HuH-7 (cell line): ENCODE measurements at places on chromosomes 5 and 9.

DNA sequence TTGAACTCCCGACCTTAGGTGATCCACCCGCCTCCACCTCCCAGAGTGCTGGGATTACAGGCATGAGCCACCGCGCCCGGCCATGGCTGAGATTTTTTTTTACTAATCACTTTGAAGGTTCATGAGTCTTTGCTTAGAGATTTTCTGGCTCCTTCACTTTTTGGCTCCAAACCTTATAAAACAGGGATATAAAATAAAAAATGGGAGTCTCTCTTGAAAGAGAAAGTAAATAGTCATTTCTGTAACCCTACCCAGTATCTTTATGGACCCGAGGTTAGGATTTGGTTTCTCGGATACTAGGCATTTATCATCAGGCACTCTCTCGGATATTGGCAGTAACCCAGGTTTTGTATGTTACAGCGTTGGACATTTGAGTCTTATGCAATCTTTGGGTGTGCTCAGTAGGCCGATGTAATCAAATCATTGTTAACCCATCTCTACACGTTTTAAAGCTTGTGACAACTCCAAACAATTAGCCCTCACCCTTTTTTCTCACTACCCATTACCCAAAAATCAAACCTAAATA is 25.3 kb downstream of the STXBP1 start:
- DNase-seq: peak; percentile 24

DNA sequence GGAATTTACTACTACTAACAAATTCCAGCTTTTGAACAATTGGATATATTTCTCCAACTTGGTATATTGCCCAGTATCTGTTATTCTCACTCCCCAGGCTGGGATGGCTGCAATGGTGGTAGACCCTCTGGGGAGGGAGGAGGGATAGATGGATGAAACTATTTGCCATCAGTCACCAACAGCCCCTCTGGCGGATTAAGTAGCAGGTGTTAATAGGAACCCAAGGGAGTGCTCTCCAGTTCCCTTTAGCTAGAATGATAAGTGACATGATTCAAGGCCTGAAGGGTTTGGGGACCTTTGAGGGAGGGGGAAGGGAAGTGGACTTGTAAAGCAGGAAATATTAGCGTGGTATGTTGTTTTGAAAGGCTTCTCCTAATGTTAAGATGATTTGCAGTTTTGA is 824.0 kb upstream of the ARRDC3 start:
- no peak for DNase-seq

DNA sequence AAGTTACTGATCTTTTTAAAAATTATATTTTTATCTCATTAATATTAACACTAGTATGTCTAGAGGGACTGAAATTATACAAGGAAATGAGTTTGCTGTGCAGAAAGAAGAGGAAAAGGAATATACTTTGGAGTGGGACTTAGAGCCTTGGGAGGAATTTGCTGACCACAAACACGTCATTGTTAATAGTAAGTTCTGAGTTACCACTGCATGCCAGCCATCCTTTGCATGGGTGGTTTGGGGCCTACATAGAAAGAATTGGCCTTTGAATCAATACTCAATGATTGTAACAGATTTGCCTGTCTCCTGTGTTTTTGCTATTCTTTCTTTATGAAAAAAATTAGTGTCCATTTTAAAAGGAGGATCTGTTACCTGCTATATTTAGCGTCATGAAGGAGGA is 232.6 kb upstream of the TNC start:
- no peak for DNase-seq

DNA sequence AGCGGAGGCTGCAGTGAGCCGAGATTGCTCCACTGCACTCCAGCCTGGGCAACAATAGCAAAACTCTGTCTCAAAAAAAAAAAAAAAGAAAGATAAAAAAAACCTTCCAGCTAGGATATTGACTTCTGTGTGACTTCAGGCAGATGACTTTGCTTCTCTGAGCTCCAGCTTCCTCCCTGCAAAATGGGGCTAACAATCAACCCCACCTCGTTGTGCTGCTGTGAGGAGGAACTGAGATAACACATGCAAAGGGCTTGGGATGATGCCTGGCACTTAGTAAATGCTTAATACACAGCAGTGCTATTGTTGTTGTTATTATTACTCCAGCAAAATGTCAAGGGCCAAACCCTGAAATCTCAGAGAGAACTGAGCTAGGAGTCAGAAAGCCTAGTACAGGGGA is 3.5 kb upstream of the CDX1 start:
- no peak for DNase-seq

DNA sequence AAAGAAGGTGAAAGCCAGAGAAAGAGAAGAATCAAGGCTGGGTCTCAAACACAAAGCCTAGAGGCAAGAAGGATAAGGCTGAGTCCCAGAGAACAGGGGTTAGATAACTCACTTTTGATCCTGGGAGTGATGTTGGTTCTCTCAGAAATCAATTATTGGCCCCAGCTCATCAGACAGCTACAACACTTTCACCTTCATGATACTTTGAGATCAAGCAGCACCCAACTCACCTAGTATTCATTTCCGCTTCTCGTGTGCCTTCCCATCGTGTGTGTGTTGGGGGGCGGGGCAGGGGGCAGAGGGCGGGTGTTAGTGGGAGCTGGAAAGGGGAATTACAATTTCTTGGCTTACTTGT is 92.2 kb upstream of the RAD23B start:
- no peak for DNase-seq

DNA sequence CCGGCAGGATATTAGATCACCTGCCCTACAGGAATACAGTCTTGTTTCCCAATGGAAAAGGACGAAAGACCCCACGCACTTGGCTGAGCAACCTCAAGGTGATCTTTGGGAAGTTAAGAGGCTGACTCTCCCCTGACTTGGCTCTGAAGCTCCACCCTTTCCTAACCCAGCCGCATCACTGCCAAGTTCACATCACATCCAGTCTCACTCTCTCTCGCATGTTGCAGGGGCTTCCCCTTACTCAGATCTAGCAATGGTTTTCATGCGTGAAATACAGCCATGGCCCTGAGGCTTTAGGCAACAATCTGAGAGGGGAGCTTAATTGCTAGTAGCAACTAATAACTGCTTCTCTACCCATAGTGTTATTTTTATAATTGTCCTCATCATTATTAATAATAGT is 211.6 kb downstream of the DOCK8 start:
- no peak for DNase-seq
